MV-4-11 (cell line): ENCODE measurements at places on chromosomes 4 and X.
A peak's percentile ranks its signal among the peaks of the same experiment; 100 is the strongest.

- DNase-seq: peak; percentile 30
These were observed at the start of gene SHISA3 for GRCh38 chr4:42396752-42397634. SHISA3 (plus strand) TSS chr4:42397488; CDS start chr4:42398057, 569 bp downstream.

GRCh38 chrX:10259716-10260115 lies 102.9 kb downstream of the CLCN4 start:
- no peak for DNase-seq

DNA sequence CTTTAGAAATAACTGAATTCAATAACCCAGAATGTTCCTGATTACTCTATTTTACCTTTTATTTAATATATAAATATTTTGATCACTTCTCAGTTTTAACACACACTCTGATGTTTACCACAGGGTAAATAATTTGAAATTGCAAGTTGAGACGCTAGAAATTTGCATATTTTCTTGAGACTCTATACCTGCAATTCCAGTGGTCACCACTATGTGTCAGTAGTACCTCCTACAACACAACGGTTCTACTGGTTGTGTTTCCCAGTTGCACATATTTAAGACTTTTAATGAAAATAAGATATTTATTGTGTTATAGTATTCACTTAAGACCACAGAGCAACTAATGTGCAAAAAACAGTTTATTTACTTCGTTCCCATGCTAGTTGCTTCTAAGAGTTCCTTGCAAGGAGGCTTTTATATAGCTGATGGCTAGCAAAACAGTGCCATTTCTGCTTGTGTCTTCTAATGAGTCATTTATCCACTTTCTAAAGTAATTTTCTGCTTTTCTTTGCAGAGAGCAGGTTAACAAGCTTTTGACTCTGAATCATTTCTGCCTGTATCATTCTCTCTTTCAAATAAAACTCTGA lies 98.9 kb upstream of the PDLIM3 start:
- peak; percentile 1 for DNase-seq

DNA sequence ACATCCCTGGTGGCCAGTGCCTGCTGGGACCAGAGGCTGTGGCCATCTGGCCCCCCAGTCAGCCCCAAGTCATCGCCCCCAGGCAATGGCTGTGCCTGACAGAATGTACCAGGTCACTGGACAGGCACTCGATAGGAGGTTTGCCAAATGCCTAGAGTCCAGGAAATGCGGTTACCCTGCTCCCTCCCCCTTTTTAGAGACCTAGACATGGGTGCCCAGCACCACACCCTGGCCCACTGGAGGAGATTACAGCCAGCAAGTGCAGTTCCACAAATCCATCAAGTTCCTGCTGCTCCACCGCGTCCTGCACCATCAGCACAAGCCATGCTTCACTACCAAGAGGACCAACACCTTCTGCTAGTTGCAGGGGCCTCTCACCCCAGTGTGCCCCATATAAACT lies 16.2 kb upstream of the ZFX start:
- DNase-seq: peak; percentile 15

GRCh38 chr4:5708449-5709206 lies at the start of gene EVC2:
EVC2 (minus strand) TSS chr4:5708559; CDS start chr4:5708513, 46 bp downstream.
- no peak for DNase-seq

DNA sequence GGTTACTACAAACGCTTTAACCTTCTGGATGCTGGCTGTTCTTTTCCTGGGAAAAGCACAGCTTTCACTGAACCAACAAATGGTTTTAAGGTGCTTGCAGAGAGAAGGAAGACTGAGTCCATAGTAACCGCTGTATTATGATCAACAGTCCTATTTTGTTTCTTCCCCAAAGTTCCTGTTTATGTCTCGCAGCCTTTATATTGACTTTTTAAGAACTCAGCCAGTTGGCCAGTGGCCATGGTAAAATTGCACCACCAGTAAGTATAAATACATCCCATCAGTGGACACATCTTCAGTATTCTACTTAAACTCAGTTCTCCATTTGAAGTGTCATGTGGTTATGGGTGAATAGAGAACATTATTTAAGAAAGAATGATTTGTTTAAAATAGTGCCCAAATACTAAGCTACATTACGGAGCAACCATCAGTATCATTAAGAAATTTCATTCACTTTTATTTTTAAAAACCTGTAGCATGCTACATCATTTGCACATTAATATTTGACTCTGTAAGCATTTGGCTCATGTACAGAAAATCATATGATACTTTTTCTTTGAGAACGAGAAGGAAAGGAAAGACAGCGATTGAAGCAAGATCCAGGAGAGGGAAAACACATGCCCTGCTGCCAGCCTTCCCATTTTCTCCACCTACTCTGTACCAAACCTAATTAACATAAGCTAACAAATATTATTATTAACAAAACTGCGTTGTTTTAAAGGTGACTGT lies 287.0 kb downstream of the ARHGAP24 start:
- peak; percentile 5 for DNase-seq

GRCh38 chr4:167150587-167150986 lies 83.7 kb downstream of the SPOCK3 start:
- DNase-seq: no peak

DNA sequence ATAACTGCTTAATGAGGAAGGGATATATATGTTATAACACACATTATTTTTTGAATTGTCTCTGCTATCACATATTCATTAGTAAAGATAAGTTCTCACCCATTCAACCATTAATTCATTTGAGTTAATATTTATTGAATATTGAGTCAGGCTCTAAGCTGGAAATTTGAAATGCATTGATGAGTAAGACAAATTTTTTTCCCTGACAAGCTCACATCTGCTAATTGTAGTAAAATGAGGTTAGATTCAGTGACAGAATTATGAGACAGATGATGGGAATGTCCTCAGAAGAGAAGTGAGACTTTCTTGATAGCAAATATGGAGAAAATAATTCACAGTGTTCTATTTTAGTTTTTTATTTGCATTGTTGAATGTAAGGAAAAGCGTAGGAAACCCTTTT lies 194.3 kb downstream of the SLC4A4 start:
- no peak for DNase-seq

DNA sequence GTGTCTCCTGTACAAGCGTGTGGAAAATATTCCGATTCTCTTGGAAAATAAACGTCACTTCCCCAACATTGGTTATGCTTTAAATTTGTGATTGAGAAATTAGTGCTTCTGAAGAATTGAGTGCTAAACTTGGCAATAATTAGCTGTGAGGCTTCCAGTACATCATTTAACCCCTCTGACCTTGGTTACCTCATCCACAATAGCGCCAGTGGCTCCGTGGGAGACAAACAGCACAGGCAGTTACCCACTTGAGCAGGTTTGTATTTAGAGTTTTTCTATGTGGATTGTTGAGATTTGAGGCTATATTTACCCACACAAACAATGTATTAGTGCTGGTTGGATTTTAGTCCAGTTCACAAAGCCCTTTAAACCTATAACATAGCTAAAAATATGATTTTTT lies 476.5 kb downstream of the NKX6-1 start:
- DNase-seq: no peak

DNA sequence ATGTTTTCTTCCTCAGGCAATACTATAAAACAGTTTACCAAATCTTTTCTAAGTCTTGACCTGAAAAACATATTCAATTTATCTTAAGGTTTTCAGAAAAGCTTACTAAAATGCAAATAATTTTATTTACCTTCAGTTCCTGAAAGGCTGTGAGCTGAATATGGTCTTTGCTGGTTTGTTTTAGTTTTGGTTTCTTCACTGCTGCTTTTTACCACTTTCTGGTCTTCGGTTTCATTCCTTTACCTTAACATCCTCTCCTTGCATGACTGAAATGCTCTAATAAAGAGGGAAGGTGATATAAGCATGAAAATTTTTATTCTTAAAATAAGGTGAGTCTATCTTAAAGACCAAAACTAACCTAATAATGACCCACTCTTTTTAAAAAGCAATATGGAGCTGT lies 97.1 kb upstream of the NRK start:
- no peak for DNase-seq
